ENCODE measurements at places on chromosomes 7 and 10.

DNA sequence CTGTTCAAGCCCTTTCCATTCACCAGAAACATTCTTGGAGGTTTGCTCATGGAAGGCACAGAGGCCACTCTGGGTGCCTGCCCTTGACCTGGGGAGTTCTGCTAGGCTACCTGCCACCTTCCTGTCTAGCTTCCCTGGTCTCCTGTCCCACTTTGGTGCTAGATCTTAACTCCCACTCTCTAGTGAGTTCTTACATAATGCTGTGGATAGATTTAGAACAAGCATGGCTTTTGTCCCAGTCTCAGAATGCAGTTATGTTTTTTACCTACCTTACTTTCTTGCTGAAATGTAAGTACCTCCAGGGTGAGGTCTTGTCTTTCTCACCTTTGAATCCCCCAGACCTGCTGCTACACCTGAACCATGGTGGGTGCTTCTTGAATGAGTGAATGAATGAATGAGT is 1252.3 kb downstream of the TYW1 start:
- DNase-seq, result no peak

GRCh38 chr7:93620057-93620456 is 45.5 kb upstream of the CALCR start:
- DNase-seq, result no peak

DNA sequence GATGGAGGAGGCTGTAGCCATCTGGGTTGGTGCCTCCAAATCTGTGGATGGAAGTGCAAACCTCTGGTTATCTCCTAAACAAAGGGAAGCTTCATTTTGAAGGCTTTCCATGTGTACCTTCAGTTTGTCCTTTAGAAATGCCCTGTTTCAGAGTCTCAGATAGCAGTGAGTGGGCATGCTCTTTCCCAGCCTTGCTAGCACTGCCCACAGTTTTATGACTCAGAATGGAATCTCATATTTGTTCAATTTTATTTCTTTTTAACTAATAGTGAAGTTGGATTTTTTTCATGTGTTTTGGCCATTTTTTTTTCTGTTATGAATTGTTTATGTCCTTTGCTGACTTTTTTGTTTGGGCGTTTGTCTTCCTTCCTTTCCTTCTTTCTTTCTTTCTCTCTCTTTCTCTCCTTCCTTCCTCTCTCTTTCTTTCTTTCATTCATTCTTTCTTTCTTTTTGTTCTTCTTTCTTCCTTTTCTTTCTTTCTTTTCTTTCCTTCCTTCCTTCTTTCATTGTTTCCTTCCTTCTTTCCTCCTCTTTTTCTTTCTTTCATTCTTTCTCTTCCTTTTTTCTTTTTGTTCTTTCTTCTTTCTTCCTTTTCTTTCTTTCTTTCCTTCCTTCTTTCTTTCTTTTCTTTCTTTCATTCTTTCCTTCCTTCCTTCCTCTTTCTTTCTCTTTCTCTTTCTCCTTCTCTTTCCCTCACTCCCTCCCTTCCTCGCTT is 25.6 kb downstream of the PRF1 start:
- no peak for DNase-seq

GRCh38 chr7:155280446-155281397 is 17.0 kb upstream of the INSIG1 start:
- DNase-seq, result no peak

DNA sequence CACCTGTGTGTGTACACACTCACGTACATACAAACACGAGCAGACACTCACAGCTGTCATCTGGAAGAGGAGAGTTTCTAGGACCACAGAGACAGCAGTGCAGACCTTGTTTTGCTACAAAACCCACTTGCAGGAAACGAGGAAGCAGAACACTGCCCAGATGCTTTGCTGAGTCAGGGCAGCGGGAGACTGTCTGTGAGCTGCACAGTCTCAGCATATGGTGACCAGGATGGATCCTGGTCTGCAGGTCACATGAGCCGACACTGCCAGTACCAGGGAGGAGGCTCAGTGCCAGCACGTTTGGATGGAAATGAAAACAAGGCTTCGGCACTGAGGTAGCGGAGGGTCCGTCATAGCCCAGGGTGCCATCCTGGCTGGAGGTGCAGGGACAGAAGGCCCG is 117.6 kb upstream of the DPP6 start:
- no peak for DNase-seq

- DNase-seq, result no peak
Measured at GRCh38 chr10:64732372-64732957, 1211.3 kb downstream of the REEP3 start.

- DNase-seq, result peak; percentile 48
Measured at GRCh38 chr7:6271060-6271658, 1.3 kb downstream of the CYTH3 start.

DNA sequence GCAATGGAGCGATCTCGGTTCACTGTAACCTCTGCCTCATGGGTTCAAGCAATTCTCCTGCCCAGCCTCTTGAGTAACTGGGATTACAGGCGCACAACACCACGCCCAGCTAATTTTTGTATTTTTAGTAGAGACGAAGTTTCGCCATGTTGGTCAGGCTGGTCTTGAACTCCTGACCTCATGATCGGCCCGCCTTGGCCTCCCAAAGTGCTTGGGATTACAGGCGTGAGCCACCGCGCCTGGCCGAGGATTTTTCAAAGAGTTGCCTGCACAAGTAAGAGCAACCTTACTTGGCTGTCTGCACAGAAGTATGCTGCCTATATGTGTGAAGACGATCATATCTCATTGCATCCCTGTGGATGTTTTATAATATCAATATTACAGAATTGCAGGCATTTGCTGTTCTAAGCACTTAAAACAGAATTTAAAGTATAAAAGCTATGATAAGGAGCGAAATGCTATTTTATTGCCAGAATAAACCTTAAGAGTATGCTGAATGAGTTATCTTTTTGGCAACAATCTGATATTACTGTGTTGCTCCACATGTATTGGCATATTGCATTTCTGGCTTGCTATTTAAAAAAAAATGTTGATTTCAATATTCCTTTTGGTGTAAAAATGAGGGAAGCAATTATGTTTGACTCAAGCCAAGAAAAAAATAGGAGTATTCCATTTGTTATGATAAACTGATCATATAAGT is 379.4 kb upstream of the SEMA3D start:
- DNase-seq, result no peak

DNA sequence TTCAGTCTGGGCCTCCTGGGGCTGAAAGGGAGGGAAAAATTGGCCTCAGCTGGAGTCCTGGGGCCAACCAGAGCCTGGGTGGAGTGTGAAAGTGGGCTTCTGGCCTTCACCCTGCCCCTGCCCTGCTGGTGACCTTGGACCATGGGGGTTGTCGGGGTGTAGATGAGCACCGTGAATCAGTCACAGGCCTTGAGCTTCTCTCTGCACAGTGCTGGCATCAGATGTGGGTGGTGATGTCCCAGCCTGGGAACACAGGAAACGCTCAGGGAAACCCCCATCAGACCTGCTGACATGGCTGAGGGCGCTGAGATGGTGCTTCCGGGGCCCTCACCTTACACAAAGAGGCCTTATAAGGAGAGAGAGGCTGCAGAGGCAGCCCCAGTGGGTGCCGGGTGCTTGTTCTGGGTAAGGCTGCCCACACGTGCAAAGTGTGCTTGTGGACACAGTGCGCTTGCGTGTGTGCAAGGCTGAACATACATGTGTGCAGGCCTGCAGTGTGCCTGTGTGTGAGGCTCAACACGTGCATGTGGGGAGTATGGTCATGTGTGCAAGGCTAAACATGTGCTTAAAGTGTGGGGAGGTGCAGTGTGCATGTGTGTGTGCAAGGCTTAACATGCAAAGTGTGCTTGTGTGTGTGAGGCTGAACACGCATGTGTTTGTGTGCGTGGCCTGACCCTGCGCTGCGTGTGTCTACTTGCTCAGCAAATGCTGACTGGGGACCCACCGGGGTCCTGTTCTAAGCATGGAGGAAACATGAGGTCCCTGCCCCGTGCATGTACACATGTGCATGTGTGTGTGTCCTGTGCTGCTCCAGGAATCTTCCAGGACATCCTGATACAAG is 6.5 kb downstream of the ARPC1B start:
- DNase-seq, result peak; percentile 82

- DNase-seq, result no peak
Measured at GRCh38 chr7:22248111-22248809, 108.7 kb downstream of the RAPGEF5 start.

DNA sequence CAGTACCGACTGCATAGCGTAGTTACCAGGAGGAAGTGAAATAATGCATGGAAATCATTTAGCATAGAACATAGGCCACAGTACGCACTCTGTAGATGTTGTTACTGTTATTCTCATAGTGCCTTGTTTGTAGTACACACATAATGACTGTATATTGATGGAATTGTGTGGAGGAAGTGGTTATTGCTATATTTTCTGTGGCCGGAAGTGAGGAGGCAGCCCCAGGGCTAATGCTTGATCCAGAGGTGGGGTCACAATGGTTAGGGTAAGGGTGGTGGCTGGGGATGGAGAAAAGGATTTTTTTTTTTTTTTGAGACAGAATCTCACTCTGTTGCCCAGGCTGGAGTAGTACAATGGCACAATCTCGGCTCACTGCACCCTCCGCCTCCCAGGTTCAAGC is 4.5 kb upstream of the MGAM start:
- DNase-seq, result no peak

GRCh38 chr7:43565786-43566185 is 17.1 kb upstream of the STK17A start:
- DNase-seq, result no peak

DNA sequence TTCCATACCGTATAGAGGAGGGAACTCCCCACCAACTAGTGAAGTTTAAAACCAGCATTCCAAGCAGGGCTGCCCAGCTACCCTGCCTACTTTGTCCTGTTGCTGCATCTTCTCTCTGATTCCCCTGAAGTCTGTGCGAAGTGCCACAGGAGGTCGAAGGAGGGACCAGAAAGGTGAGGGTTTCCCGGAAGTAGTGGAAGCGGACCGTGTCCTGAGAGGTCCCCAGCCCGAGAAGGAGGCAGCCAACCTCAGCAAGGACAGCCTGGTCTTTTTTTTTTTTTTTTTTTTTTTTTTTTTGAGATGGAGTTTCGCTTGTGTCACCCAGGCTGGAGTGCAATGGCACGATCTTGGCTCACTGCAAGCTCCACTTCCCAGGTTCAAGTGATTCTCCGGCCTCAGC is 671.9 kb upstream of the GALNT17 start:
- no peak for DNase-seq

DNA sequence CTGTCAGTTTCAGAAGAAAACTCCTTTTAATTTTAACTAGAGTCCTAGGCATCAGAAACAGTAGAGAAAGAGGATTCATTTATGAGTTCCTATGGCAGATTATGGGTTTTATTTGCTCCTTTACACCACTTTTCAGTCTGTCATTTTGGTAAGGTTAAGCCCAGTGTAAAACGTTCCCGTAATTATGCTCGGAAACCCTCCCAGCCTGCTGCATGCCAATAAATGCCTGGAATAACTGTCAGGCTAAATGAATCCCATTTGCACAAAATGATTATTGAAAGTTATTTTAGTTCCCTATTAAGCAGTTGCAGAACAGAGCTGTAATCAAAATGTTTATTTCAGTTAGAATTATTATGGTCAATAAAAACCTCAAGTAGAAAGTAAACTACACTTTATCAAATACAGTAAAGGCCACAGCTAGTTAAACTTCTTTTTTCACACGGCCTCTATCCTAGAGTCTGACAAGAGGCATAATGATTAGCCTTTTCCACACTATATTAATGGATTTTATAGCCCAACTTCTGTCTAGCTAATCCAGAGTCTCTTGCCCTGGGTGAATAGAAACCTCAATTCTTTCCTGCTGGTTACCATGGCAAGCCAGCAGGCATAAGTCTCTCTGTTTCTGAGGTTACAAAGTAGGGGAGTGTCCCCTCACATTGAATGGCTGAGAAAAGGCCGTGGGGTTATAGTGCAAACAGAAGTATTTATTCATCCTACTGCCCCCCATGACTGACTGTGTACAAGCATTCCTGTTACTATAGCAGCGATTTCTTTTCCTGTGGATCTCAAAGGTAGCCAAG is 80.8 kb upstream of the NPVF start:
- no peak for DNase-seq

- peak; percentile 66 for DNase-seq
Measured at GRCh38 chr10:14184841-14185315, 145.8 kb downstream of the FRMD4A start.

DNA sequence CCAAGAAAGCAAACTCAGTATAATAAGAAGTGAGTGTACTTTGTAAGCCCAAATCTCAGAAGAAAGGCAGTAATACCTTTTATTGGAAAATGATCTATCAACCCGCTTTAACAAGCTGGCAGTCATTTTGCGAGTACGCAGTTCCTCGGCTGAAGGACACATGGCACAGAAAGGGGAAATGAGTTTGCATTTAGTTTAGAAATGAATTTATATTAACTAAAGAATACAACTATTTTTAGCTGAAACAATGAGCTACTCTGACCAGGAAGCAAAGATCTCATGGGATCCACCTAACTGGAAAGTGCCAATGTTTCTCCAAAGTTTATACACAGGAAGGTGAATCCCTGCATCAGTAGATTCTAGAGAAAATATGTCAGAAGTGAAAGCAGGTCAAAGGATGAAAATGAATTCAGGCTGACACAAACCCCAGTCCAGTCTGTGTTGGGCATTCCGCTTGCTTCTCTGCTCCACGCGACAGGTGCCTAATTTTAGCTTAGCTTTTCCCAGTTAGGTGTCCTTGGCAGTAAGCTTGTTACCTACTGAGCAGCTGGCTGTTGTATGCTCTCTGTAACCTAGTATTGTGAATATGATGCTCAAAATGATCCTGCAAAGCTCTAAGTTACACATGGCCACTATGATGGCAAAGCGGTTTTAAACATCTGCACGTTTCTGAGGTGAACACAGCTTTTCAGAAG is 112.8 kb downstream of the LARP4B start:
- DNase-seq, result no peak

DNA sequence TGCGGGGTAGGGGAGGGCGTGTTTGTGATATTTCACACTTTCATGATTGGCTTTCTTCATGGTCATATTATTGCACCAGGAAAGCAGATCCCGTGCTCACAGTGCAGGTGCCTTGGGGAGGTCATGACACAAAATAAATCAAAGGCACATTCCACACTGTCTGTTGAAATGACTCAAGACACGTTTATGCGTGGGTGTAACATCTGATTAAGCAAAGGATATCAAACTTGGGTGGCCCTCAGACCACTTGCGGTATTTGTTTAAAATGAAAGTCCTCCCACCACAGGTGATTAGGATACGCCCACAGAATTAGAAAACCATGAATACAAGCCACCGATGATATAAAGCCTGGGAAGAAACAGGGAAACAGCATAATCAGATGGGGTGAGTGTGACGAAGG is 51.1 kb downstream of the SVIL start:
- no peak for DNase-seq

DNA sequence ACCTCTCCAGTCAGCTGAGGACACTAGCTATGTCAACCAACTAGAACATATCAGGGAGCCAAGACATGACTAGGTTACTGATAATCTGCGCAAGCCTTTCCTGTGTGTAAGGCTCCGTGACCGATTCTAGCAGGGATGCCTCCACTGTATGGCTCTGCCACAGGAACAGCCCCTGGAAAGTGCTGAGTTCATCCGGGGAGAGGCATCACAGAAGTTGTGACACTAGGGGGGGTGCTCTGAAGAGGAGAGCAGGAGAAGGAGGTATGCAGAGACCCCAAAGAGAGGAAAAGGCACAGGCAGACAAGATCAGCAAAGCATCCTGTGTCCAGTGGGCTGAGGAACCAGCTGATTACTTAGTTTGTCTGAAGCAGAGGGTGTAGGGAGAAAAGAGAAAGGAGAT is 13.5 kb downstream of the UPP1 start:
- no peak for DNase-seq

- DNase-seq, result peak; percentile 35
Measured at GRCh38 chr7:147245274-147245673, 1128.7 kb downstream of the CNTNAP2 start.

Data from GM20000 (cell line).